ENCODE measurements at places on chromosomes 16 and 17. TPM values are rescaled to one million over a fixed set of nuclear protein-coding genes. Genes with fewer than 3 reads are reported as not detected.

DNA sequence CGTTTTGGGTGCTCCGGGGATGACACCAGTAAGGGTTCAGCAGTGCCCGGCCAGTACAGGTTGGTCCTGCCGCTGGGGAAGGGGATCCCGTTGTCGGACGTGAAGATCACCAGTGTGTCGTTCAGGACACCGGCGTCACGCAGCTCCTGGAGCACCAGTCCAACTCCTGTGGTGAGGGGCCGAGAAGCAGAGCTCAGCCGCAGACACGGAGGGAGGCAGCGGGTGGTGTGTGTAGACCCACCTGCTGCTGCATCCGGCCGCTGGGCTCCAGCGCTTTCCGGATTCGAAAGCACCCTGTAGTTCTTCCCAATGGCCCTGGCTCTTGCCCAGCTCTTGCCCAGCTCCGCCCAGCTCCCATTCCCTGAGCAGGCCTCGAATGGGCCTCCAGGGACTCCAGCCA, 8.0 kb downstream of the SGSH start:
- DNase-seq: no peak
- H3K4me3 ChIP-seq: no peak overlapping the region
- peaks cover 8% of the 10 kb centered on the region for H3K4me1 ChIP-seq
- H3K36me3 ChIP-seq: peaks cover 47% of the 10 kb centered on the region
- no peaks in the 10 kb centered on the region for H3K27me3 ChIP-seq
- H3K27ac ChIP-seq: no peak overlapping the region

DNA sequence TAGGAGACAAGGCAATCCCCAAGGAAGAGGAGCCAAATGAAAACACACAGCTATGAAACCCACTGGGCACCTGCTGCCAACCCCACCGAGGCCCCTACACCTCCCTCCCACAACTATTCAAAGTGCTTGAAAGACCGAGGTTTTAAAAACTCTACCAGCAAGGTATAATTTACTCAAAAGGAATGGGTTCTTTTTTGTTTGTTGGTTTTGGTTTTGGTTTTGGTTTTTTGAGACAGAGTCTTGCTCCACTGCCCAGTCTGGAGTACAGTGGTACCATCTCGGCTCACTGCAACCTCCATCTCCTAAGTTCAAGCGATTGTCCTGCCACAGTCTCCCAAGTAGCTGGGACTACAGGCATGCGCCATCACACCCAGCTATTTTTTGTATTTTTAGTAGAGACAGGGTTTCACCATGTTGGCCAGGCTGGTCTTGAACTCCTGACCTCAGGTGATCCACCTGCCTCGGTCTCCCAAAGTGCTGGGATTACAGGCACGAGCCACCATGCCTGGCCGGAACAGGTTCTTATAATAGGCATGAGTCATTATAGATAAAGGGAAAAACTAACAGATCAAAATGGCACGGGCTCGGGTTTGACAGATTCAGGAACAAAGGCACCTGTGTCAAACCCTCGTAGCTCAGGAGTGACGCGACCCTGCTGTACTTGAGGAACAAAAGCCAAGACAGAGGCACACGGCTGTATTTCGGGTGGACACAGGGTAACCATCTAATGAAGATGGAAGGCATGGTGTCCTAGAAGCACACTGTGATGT, 40.7 kb downstream of the COTL1 start:
- peaks cover 10% of the 10 kb centered on the region for H3K36me3 ChIP-seq
- H3K4me3 ChIP-seq: no peak overlapping the region
- H3K4me1 ChIP-seq: peaks cover 15% of the 10 kb centered on the region
- DNase-seq: no peak
- no peaks in the 10 kb centered on the region for H3K27me3 ChIP-seq

DNA sequence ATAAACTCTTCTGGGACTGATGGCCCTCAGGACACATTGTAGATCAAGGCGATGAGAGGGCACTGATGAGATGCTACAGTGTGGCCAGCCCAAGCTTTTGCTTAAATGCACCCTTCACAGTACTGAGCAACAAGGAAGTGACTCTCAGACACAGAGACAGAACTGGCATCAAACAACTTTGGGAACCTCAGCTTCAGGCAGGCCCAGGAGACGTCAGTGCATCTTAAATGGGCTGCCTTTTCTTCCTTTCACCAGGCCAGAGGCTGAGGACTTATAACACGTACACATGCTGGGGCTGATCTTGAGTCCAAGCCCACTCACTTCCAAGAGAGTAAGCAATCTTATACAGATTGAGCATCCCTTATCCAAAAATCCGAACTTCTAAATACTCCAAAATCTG, 386.1 kb upstream of the C16orf82 start:
- no peak overlapping the region for H3K4me3 ChIP-seq
- H3K36me3 ChIP-seq: no peaks in the 10 kb centered on the region
- DNase-seq: no peak
- H3K27me3 ChIP-seq: no peaks in the 10 kb centered on the region
- no peak overlapping the region for H3K27ac ChIP-seq

GRCh38 chr17:17071531-17072360, 29.5 kb downstream of the MPRIP start:
- no peak overlapping the region for H3K4me3 ChIP-seq
- no peak overlapping the region for H3K27ac ChIP-seq
- DNase-seq: no peak
- H3K4me1 ChIP-seq: peaks cover 13% of the 10 kb centered on the region
- H3K27me3 ChIP-seq: no peaks in the 10 kb centered on the region

- no peak overlapping the region for H3K27ac ChIP-seq
- no peak for DNase-seq
- no peak overlapping the region for H3K4me3 ChIP-seq
- no peaks in the 10 kb centered on the region for H3K4me1 ChIP-seq
- no peaks in the 10 kb centered on the region for H3K27me3 ChIP-seq
- H3K36me3 ChIP-seq: no peaks in the 10 kb centered on the region
Measured at GRCh38 chr16:10729104-10730048, 14.3 kb upstream of the NUBP1 start.

DNA sequence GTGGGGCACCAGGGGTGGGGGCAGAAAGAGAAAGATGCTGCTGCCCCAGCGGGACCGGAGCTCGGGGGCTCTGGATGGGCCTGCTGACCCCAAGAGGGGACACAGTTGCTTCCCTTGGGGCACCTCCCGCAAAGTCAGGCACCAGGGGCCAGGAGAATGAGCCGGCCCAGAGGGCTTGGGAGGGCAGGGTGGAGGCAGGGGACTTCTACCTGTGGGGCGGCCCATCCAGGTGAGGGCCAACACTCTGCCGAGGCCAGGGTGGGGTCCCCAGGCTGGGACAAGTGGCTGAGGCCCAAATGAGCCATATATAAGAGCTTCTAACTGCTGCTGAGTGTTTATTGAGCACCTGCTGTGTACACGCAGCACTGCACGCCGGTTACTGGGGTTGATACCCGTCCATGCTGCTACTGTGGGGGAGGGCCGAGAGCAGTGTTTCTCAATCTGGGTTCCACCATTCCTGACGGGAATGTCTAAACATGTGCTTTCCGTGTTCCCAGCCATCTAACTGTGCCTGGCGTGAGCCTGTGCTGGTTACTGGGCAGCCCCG, 211.7 kb upstream of the GSE1 start:
- no peak for DNase-seq
- H3K27me3 ChIP-seq: no peaks in the 10 kb centered on the region
- H3K4me1 ChIP-seq: no peaks in the 10 kb centered on the region
- H3K4me3 ChIP-seq: no peak overlapping the region
- H3K36me3 ChIP-seq: no peaks in the 10 kb centered on the region

DNA sequence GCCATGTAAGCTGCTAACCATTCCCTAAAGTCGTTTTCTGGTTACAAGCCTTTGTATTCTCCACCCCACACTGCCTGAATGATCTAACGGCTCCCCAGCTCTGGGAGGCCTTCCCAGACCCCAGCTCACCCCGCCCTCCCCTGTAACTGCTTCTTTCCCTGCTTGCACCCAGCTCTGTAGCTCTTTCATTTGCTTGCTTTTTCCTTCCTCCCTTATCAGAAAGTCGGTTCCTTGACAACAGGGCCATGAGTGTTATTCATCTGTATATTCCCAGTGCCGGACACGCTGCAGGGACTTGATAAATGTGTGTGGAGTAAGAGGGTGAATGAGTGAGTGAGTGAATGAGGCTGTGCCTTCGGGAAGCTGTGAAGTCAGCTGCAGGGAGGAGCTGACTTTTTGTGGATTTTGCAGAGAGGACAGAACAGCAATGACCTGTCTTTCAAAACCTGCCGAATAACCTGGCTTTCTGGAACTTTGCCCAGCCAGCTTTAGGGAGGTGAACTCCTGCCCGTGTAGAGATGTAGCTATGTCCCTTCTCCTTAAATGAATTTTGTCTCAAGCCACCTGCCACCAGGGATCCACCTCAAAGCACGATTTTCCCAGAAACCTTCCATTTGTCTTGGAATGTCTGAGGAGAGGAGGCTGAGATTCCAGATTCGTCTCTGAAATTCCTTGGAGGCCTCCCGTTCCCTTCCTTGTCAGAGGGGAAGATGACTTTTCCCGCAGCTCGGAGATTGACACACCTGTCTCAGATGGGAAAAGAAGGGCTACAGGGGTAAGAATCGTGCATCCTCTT, 20.0 kb upstream of the CACNG4 start:
- no peak for DNase-seq
- H3K4me1 ChIP-seq: no peaks in the 10 kb centered on the region
- H3K27ac ChIP-seq: no peak overlapping the region
- H3K4me3 ChIP-seq: no peak overlapping the region
- peaks cover 28% of the 10 kb centered on the region for H3K27me3 ChIP-seq

- DNase-seq: no peak
- H3K36me3 ChIP-seq: no peaks in the 10 kb centered on the region
- H3K27me3 ChIP-seq: no peaks in the 10 kb centered on the region
- H3K4me3 ChIP-seq: no peak overlapping the region
- no peaks in the 10 kb centered on the region for H3K4me1 ChIP-seq
Measured at GRCh38 chr17:64099543-64099942, 30.4 kb downstream of the ERN1 start.

- no peak overlapping the region for H3K4me3 ChIP-seq
- no peaks in the 10 kb centered on the region for H3K27me3 ChIP-seq
- H3K4me1 ChIP-seq: no peaks in the 10 kb centered on the region
- no peaks in the 10 kb centered on the region for H3K36me3 ChIP-seq
Measured at GRCh38 chr17:65219124-65219523, 82.0 kb downstream of the RGS9 start.

DNA sequence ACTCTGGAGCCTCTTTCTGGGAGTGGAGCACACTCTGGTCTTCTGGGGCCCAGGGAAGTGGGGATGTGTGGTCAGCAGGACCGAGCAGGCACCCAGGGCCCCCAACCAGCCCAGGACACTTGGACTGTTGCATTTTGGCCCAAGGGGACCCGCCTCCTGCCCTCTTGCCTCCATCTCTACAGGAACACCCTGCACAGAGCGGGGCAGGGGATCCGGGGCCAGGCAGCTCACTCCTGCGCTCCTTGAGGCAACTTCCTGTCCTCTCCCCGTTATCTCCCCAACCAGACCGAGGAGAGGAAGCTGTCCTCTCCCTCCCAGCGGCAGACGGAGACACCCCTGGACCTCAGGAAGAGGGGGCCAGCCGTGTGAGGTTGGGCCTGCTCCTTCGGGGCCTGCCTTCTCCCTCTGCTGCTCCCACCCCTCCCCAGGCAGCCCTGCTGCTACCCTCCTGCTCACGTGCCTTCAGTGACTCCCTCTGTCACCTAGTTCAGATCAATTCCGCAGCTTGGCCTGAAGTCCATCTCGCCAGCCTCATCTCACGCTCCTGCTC, 10.0 kb upstream of the ATP2A3 start:
- no peak overlapping the region for H3K4me3 ChIP-seq
- H3K27me3 ChIP-seq: no peaks in the 10 kb centered on the region
- DNase-seq: no peak
- peaks cover 30% of the 10 kb centered on the region for H3K4me1 ChIP-seq

- H3K36me3 ChIP-seq: no peaks in the 10 kb centered on the region
- no peak overlapping the region for H3K27ac ChIP-seq
- no peak for DNase-seq
- peaks cover 17% of the 10 kb centered on the region for H3K4me1 ChIP-seq
Measured at GRCh38 chr16:1530883-1531637, 2.4 kb upstream of the TMEM204 start.

TMEM114 gene
- not detected for total RNA-seq

SMPD3 gene
- 1.2 TPM for total RNA-seq

ALDOC gene
- total RNA-seq: 20.7 TPM

MYH13 gene
- total RNA-seq: not detected

ATP1B2 gene
- total RNA-seq: 0.39 TPM

FOXL1 gene
- not detected for total RNA-seq

TBC1D3I gene
- 1.9 TPM for total RNA-seq

All from B cell (primary cell).